ENCODE measurements at places on chromosomes 16 and 17.
A peak's percentile ranks its signal among the peaks of the same experiment; 100 is the strongest.

DNA sequence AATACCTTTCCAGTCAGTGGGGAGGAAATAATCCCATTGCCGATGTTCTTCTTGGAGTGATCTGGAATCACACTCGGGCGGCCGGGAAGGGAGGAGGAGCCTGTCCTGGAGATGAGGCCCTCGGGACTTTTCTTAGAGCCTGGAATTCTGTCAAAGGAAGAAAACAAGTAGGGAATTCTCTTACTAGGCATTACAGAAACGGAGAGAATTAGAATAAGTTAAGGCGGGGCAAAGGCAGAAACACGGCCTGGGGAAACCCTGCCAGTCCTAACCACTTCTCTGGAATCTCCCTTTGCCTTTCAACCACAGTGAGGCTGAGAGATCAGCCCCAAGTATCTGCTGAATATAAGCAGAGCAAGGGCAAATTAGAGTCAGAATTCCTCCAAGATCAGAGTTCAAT is 27.8 kb downstream of the USP36 start:
- no peak for DNase-seq

GRCh38 chr16:25256695-25257469 is 763 bp downstream of the ZKSCAN2 start:
- DNase-seq, result peak; percentile 25

DNA sequence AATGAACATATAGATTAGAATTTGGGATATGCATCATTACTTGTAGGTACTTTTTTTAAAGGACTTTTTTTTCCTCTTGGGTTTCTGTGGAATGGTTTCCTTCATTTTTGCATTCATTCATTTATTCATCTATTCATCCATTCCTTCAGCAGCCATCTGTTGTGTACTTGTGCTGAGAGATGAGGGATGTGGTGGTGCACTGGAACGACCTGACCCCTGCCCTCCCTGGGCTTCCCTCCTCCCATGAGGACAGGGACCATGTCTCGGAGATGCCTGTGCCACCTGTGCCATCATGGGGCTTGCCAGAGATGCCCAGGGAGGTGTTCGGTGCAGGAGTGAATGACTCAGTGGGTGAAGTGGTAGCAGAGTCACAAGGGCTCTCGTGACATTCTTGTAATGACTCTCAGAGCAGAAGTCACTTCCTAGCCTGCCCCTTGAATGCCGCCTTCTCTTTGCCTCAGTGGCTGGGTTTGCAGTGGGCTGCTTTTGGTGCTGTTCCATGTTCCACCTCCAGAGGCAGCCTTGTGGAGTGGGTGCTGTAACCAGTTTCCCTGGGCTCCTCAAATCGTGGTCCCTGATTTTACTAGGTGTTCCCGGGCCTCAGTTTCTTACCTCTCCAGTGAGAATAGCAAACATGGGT is 43.9 kb downstream of the CLEC16A start:
- no peak for DNase-seq

- no peak for DNase-seq
Measured at GRCh38 chr17:2792366-2793169, 3.7 kb upstream of the RAP1GAP2 start.

DNA sequence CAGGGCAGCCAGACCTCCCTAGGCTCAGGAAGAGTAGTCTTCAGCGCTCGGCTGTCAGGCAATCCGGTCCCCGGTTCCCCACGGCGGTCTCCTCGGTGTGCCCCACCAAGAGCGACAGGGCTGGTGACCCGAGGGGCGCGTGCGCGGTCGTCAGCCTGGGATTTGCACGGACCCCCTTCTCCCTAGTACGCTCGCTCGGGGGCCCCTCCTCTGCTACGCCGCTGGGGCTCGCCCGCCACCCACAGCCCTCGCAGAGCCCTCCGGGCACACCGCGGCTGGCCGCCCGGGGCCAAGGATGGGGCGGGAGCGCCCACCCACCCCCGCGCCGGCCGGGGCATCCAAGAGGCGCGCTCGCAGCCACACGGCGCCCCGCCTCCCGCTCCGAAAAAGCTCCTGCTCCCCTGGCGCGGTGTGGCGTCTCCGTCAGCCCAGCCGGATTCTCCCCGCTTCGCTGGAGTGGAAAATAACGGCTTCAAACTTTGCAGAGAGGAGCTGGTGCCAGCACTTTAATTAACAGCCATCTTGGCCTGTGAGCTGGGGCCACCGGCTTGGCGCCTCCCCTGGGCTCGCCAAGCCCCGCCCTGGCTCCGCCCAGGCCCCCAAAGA is 2.1 kb upstream of the C1QL1 start:
- no peak for DNase-seq

- DNase-seq, result no peak
Measured at GRCh38 chr17:28755486-28755885, 11.7 kb downstream of the TRAF4 start.

- DNase-seq, result no peak
Measured at GRCh38 chr17:71527311-71527710, 593.5 kb upstream of the SOX9 start.
